ENCODE measurements at places on chromosomes 2 and 18.

GRCh38 chr2:95388091-95388692 lies 14.3 kb upstream of the FAHD2A start:
- no peak for DNase-seq

- no peak for DNase-seq
These were observed 500.7 kb downstream of the RIT2 start for GRCh38 chr18:42614619-42615293.

GRCh38 chr2:187541086-187542085 lies 12.8 kb downstream of the TFPI start:
- no peak for DNase-seq

DNA sequence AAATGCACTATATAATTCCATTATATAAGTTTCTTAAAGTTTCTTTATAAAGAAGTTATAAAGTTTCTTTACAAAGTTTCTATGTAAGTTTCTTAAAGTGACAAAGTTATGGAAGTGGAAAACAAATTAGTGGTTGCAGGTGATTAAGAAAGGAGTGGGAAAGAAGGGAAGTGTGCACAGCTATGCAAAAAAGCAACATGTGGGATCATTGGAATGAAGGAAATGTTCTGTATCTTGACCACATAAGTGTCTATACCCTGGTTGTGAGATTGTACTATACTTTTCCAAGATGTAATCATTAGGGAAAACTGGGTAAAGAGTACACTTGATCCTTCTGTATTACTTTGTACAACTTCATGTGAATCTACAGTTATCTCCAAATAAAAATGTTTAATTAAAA lies 1541.1 kb downstream of the LRP1B start:
- no peak for DNase-seq

GRCh38 chr2:222380456-222380855 lies 43.9 kb upstream of the SGPP2 start:
- no peak for DNase-seq

DNA sequence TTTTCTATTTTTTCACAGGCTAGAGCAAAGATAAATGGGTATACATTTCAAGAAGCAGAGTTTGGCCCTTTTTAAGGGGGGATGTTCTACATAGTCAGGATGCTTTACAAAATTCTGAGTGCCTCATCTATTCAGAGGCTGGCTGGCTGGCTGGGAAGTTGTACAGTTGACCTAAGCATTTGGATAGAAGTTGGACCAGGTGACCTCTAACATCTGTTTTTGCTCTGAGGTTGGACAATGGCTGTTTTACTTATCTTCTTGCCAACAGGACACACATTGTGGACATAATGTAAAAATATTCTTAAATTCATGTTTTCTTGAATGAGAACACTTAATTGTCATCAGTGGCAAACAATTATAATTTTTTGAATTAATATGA lies 205.4 kb downstream of the PTPRM start:
- no peak for DNase-seq

- DNase-seq = no peak
These were observed 56.8 kb downstream of the TGFA start for GRCh38 chr2:70496819-70497218.

GRCh38 chr2:171811245-171811628 lies 82.8 kb downstream of the SLC25A12 start:
- DNase-seq = no peak

DNA sequence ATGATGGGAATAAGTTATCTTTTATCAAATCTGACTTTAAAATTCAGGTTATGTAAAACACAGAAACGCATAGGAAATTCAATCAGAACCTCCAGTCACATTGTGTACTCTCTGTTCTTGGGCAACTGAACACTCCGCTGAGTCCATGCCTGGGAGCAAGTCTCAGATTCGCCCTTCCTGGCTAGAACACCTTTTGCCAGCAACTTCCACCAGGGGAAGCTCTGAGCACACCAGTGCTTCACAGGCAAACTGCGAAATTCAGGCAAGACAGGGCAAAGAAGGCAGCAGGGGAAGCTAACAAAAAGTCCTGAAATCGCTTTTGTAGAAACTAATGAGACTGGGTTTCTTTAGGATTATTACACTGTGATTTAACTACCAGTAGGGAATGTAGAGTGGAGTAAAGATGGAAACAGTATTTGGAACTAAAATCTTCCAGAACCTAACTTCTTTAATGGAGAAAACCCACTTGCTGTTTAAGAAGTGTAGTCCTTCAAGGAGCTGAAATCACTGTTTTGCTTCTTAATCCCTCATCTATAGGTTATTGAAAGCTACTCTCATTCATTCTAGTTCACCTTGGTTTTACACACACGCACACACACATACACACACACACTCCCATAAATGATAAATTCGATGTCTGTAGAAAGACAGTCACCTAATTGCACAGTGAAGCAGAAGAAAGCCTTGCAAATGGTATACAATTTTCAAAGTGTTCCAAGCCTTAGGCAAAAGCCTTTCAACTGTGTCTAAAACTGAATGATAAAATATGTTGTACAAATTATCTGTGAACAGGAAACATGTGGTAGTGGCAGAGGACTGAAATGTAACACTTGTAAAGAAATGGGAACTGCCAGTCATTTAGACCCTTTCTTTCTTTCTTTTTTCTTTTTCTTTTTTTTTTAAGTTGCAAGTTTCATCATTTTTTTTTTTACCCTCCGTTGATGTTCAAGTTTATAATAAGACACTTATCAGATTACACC lies 214.5 kb downstream of the TMEM182 start:
- peak; percentile 21 for DNase-seq

GRCh38 chr18:5584746-5585417 lies 41.1 kb upstream of the EPB41L3 start:
- DNase-seq = no peak

DNA sequence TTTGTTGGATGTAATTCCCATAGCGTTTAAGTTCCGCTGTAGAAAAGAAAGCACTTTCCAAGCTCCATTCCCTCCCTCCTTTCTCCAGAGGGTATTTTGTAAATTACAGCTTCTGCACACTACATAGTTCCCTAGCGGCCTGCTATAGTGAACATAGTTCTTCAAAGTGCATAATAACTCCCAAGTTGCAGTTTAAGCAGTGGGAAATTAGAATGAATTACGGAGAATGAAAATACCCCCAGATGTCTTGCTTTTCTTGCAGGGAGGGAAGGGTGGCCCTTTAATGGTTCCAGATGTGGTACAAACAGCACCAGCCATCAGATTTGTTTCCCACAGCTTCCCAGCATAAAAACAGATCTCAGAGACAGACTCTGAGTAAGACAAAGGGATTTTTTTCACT lies 893.9 kb downstream of the SUCLG1 start:
- no peak for DNase-seq

DNA sequence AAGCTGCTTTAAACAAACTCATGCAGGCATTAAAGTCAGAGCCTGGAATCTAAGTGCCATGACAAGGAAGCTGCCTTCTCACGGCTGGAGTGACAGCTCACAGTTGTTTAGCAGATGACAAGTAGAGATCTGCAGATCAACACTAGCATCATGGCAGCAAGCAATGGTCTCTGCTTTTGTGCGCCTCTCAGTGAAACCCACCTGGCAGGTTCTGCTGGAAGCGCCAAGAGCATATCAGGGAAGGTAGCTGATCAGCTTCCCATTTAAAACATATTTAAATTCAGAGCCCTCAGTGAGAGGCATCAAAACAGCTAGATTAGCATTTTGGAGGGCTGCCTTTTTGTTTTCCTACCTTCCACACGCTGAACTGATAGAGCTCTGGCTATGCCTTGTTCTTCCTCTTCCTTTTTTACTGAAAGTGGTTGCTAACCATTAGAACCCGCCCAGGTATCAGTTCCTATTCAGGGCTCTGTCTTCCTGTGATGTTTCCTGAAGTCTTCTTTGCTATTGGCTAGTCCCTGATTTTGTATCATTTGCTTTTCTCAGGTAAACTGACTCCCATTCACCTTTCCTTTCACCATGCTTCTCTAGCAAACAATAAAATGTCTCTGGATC lies 70.8 kb downstream of the TMEM200C start:
- no peak for DNase-seq

- DNase-seq = no peak
These were observed 36.1 kb upstream of the TNFRSF11A start for GRCh38 chr18:62289047-62289446.

DNA sequence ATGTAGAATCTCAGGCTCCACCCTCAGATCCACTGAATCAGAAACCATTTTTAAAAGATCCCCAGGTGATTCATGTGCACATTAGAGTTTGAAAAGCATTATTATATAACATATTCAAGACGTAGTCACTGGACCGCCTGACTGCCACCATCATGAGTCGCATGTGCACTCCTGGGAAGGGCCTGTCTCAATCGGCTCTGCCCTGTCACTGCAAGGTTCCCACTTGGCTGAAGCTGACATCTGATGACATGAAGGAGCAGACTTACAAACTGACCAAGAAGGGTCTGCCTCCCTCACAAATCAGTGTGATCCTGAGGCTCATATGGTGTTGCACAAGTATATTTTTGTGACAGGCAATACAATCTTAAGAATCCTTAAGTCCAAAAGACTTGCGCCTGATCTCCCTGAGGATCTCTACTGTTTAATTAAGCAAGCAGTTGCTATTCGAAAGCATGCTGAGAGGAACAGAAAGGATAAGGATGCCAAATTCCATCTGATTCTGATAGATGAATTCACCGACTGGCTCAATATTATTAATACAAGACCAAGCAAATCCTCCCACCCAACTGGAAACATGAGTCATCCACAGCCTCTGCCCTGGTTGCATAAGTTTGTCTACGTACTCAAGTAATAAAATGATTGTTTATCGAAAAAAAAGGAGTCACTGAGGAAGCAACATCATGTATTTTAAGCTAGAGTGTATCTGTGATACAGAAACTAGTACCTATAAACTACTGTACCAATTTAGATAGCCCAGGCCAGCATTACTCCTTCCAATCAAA lies 26.2 kb downstream of the ATAD2B start:
- no peak for DNase-seq

GRCh38 chr2:204127238-204127637 lies 190.7 kb downstream of the ICOS start:
- no peak for DNase-seq

DNA sequence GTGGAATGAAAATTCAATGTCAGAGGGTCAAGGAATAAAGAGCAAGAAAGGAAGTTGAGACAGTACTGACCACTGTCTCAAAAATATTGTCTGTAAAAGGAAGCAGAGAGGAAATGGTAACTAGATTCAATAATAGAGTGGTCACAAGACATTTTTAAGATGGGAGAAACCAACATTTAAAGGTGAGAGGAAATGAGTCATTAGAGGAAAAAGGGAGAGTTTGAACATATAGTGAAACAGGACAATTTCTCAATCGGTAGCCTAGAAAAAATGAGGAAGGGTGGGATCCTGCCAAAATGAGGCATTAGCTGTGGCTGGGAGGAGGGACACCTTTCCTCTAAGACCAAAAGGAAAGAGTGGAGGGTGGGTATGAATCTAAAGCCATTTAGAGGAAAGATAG lies 288.5 kb downstream of the SP3 start:
- DNase-seq = no peak

- DNase-seq = no peak
These were observed 33.2 kb downstream of the SPOPL start for GRCh38 chr2:138534791-138535190.

GRCh38 chr2:136324966-136325365 lies 207.0 kb upstream of the CXCR4 start:
- no peak for DNase-seq

Measured in substantia nigra (tissue), 51 donors.